ENCODE measurements at places on chromosomes 7 and 10.

DNA sequence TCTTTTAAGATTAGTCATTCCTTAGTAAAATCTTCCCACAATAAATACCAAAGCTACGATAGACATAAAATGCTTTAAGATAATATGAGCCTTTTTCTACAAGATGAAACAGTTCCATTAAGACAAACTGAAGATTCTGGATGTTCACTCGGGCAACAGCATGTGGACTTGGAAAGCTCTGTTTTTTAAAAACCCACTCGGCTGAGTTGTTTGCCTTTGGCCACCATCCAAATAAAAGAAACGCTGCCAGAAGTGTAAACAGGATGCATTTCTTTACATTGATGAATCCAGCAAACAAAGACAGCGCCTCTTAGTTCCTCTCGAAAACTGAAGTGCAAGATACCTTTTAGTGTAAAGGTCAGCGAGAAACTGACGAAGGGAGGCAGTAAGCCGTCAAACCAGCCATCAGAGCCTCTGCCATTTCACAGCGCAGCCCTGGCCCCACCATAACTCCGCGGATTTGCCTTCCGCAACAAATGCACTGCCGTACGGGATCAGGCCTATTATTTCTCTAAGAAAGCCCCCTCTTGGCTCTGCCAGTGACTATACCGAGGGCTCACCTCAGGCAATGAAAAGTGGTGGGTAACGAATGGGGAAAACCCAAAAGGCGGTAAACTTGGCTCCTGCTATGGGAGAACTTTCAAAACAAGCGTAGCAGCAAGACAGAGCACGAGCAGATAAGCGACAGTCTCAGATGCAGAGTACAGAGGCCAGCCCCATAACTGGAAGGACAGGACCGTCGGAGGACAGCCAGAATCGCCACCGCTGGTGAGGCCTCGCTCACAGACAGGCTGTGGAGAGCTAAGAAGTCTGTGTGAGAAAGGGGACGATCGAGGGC lies 41.4 kb downstream of the GNA12 start:
- DNase-seq: no peak

GRCh38 chr10:112532189-112532588 lies 85.2 kb downstream of the VTI1A start:
- DNase-seq: no peak

GRCh38 chr10:53601260-53601875 lies 828.8 kb upstream of the MBL2 start:
- DNase-seq: no peak

DNA sequence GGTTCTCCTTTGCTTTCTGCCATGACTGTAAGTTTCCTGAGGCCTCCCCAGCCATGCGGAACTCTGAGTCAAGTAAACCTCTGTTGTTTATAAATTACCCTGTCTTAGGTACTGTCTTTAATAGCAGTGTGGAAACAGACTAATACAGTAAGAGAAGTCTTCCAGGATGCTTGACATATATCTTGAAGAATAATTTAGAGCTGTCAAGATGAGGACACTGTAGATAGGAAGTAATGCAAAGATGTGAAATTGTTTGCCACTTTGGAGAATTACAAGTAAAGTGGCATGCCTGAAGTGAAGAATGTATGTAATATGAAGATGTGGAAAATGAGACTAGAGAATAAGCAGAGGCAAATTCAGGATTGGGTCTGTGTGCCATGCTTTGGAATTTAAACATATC lies 2.9 kb upstream of the CADPS2 start:
- DNase-seq: no peak

GRCh38 chr7:75624134-75624832 lies 114.5 kb downstream of the HIP1 start:
- DNase-seq: no peak

DNA sequence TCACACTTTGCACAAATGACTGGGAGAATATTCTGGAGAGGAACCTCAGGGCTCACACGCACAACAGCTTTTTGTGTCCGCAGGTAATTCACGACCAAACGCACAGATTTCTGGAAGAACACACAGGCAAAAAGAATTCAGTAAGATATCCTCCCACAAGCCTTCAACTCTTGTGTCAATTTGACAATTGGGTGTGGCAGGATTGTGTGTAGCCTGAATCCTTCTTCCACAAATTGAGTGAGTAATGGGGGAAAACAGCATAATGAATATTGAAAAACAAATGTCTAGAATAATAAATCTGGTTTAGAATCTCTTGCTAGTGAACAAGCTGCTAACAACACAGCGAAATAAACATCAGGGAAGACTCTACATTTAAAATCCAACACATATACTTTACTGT lies 125.6 kb downstream of the COBL start:
- no peak for DNase-seq

DNA sequence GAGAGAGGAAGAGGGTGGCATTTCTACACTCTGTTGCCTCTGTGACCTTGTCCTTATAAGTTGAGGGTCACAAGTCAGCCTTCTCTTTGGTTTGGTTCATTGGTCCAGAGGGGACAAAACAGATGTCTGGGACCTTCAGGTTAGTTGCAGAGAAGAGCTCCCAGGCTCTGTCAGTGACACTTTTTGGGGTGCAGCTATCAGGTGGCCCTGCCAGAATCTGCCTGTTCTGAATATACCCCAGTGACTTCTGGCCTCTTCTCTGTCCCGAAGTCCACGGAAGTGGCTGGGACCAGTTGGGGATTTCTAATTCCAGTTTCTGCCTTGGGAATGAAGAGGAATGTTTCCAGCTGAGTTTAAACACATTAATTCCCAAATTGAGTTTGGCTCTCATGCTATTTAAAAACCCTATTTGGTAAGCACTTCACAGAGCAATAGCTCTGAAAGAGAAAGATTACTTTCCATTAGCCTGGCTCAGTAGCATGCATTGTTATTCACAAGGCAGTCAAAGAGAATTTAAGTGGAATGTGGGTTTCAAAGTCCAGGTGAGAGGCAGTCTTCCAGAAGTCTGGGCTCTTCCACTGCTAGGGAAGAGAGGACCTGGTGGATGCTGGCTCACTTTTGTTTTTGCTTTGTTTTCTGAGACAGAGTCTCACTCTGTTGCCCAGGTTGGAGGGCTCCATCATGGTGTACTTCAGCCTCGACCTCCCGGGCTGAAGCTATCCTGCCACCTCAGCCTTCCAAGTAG lies 237.8 kb upstream of the GALNT17 start:
- no peak for DNase-seq

DNA sequence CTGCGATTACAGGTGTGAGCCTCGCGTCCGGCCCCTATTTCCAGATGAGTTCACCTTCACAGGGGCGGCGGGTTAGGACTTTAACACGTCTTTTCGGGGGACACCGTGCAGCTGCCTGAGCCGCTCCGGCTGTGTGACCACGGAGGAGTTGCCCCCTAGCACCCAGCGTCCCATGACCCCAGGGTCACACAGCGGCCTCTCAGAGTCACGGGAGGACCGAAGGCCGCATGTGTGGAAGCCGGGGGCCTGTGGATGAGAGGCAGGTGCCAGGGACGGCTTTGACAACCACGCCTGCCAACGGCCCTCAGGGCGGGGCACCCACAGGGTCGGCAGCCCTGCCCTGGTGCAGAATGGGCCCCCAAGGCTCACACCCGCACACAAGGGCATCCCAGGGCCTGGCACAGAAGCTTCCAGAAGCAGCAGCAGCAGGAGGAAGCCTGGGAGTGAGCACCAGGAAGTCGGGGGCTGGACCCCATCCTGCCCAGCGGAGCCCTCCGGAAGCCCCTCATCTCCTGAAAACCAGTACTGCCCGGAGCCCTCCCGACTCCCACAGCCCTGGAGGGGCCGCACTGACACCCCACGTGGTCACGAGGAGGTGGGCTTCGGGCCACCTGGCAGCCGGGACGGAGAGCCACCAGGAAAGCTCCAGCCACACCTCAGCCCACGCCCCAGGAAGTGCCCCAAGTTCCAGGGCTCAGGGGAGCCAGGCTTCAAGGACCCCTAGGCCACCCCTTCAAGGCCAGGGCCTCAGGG lies 32.7 kb downstream of the ADAP1 start:
- DNase-seq: no peak

DNA sequence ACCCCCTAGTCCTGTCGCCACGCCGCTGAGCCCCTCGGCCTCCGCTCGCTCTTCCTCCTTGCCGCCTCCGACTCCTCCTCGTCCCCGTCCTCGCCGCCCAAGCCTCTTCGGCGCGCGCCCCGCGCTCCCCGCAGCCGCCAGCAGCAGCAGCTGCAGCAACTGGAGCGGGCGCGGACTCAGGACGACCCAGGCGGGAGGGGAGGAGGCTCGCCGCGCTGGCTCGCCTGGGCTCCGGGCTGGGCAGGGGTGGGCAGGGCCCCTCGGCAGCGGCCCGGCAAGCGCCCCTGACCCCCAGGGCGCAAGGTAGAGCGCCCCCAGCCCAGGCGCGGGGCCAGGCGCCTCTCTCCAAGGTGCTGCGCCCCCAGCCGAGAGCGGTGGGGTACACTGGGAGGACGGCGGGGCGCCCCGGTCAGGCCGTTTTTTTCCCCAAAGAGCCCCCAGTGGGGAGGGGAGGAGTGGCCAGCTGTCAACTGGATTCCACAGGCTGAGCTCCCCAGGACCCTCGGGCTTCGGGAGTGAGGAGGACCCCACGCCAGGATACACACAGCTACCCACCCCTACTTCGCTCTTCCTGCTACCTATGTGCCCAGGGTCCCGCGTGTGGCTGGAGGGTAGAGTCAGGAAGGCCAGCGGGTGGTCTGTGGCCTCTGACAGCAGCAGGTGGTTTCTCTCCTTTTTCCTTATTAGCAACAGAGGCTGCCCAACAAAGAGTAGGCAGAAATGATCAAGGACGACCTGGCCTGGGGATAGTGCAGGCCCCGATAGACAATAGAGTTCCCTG lies 903 bp upstream of the KCNMA1 start:
- no peak for DNase-seq

DNA sequence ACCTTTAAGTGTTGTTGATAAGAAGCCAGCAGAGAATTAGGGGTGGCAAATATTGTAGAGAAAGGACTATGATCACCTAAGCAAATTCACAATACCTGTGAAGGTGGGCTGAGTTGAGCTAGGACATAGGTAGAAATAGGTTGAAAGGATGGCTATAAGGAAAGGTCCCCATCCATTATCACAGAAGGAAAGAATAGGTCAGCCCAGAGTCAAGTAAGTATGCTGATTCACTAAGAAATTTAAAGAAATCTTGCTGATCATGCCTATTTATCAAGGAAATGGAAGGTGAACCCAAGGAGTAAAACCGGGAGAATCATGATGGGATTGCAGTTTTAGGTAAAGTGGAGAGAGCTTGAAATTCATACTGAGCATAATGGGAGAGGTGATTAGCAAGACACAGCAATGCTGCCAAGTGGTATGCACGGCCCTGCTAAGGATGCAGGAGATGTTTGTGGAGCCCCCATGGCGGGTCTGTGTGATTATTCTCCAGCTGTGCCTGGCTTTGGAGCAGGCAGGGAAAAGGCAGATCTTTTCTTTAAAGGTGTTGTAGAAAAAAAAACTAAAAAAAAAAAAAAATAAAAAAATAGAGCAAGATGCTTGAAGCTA lies 399.4 kb downstream of the PLXDC2 start:
- no peak for DNase-seq

- DNase-seq: no peak
Measured at GRCh38 chr7:100791881-100792666, 35.2 kb downstream of the EPHB4 start.

GRCh38 chr10:73803680-73804286 lies 7.6 kb downstream of the NDST2 start:
- no peak for DNase-seq

- DNase-seq: no peak
Measured at GRCh38 chr10:50447691-50448090, 176.1 kb downstream of the SGMS1 start.

- DNase-seq: no peak
Measured at GRCh38 chr7:130942211-130942964, 208.4 kb upstream of the KLF14 start.

DNA sequence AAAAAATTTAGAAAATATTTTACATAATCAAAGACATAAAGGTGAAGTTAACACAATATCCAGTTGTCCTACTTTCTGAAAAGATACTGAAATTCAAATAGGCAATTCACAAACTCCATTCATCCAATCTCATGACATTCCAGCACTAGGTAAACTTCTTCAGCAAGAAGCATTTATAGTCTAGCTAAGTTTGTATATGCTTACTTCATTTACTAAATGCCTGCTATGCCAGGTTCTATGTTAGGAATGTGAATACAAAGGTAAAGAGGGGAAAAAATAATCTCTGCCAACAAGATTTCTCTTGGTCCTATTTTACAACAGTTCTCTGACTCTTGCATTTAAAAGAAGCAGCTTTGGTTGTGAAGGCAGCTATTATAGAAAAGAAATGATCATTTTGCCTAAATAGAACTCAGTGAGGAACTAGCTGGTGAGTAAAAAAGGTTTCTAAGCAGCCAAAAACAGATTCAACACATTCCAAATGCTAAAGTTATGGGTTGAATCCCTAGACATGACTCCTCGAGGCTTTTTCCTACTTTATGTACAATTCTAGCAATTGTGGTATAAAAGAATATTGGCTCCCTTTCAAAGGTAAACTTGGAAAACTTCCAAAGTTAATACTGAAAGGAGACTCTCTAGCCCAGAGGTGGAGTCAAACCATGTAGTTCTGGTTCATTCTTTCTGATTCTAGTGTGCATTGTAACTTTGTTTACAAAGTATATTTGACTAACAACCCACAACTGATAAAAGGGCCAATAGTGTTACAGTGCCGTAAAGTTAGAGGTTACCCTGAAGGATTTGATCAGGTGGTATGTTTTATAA lies 30.9 kb upstream of the KLHL7 start:
- DNase-seq: no peak

DNA sequence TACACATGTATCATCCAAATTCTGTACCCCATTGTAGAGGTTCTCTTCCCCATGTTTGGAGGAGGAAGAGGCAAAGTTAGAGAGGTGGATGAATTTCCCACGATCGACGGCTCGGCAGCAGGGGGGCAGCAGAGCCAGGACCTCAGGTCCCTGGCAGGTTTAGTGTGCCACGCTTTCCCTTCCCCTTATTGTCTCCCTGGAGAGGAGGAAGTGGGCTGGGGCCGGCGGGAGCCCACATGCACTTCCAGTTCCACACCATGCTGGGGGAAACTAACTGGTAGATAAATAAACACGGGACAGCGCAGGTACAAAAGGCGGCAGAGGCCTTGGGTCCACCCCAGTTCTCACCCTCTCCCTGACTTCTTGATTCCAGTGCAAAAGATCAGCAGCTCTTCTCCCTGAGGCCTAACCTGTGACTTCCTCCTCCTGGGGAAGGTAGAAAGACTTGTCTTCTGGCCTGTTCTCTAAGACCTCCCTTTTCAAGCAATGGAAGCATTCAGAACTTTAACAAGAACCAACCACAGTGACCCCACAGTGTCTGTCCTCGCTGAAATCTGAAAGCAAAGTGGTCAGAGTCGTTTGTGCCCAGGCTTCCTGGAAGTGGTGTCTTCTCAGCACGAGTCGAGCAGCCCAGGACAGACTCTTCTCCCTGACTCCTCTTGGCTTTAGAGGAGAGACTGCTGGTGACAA lies 30.5 kb upstream of the SRGN start:
- DNase-seq: no peak

- DNase-seq: no peak
Measured at GRCh38 chr10:102267748-102268147, 22.4 kb downstream of the GBF1 start.

DNA sequence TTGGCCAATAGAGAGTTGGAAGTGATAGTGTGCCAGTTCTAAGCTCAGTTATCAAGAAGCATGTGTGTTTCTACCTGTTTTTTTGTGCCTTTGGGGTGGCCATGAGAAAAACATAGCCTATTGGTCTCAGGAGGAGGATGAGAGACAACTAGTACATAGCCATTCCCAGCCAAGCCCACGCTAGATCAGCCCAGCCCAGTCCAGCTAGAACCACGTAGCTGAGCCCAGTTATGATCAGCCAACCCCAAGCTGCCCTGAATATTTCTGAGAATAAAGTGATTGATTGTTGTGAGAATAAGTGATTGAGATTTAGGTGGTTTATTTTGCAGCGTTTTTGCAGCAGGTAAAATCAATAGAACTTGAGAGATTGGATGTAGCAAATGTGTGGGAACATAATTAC lies 15.9 kb downstream of the SORCS3 start:
- DNase-seq: no peak

- peak; percentile 27 for DNase-seq
Measured at GRCh38 chr10:17648243-17649035, 4.5 kb downstream of the STAM start.
